CD4-positive, alpha-beta T cell treated with Interleukin-4 for 4 hours (primary cell): ENCODE measurements at places on chromosomes 3 and 15.

DNA sequence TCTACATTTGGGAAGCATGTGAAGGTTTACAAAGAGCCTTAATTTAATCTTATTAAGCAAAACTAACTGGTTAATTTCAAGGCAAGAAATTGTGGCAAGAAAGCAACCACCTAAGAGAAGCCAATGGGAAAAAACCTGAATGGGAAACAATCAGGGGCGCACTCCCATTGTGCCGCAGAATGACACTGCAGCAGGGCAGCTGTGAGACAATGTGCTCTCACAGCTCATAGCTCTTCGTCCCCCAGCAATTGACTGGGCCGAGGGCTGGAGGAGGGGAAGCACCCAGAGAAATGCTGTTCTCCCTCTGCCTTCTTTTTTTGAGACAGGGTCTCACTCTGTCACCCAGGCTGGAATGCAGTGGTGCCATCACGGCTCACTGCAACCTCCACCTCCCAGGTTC lies 93.3 kb upstream of the RAD18 start:
- no peak for DNase-seq

DNA sequence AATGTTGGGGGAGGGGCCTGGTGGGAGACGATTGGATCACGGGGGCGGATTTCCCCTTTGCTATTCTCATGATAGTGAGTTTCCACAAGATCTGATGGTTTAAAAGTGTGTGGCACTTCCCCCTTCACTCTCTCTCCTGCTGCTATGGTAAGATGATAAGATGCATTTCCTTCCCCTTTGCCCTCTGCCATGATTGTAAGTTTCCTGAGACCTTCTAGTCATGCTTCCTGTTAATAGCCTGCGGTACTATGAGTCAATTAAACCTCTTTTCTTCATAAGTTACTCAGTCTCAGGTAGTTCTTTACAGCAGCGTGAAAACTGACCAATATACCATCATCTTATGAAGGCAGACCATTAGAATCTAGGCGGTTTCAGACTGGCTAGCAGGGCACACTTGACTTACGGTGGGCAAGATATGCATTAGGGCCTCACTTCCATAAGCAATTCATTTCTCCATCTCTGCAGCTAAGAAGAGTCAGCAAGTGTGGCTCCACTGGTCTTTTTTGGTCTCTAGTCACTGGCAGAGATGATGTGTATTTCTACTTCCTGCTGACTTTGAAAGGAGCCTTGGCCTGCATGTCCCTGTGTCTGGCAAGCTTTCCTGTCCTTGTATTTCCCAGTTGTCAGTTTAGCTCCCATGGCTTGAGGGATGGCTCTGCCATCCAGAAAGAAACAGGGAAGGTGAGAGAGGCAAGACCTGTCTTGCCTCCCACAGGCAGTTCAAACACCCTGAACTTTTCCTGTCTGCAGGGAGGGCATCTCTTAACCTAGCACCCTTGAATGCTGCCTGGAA lies 109.0 kb upstream of the ADAMTS9 start:
- DNase-seq: no peak

GRCh38 chr15:88615303-88616107 lies 5.6 kb upstream of the AEN start:
- DNase-seq: no peak

DNA sequence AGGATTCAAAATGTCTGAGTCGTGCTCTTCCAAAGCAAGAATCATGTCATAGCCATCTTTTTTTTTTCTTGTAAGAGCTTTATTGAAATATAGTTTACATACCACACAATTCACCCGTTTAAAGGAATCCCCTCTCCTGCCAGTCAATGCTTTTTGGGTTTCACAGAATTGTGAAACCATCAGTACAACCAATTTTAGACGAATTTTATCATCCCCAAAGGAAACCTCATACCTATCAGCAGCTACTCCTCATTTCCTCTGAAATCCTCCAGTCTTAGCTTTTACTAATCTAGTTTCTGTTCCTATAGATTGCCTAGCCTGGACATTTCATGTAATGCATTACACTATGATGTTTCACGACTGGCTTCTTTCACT lies 39.6 kb downstream of the ADIPOQ start:
- no peak for DNase-seq

DNA sequence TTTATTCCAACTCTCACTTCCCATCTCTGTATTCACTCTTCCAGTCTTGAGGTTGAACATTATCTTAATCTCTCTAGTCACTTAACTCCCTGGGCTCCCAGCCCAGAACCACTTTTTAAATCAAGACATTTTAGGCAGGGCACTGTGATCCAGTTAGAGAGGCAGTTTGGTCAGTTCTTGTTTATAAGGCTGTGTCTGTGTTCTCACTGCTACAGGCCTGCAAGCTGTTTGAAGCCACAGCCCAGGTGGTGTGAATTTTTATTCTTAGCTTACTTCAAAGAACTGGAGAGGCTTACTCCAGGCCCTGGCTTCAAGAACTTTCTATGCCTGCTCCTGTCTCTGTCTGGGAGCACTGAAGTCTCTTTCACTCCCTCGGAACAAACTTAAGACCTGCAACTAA lies 906.1 kb downstream of the CADM2 start:
- DNase-seq: no peak

- DNase-seq: no peak
Observed at GRCh38 chr3:145159640-145160039, 1001.3 kb downstream of the PLOD2 start.

- no peak for DNase-seq
Observed at GRCh38 chr3:117305681-117306080, 596.1 kb downstream of the TUSC7 start.

DNA sequence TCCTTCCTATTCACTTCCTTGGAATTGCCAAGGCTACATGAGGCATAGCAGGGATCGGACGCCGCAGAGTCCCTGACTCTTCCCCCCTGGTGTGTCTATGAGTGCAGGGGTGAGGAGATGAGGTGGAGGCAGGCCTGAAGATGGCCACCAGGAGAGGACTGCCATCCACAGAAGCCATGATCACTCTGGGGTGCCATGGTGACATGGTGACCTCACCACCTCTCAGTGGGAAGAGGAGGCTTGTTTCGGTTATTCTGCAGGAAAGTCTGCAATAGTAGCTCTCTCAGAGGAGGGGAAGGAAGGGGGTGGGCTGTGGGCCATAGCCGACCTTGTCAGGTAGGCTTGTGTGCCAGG lies 57.0 kb upstream of the LIMD1 start:
- DNase-seq: no peak

DNA sequence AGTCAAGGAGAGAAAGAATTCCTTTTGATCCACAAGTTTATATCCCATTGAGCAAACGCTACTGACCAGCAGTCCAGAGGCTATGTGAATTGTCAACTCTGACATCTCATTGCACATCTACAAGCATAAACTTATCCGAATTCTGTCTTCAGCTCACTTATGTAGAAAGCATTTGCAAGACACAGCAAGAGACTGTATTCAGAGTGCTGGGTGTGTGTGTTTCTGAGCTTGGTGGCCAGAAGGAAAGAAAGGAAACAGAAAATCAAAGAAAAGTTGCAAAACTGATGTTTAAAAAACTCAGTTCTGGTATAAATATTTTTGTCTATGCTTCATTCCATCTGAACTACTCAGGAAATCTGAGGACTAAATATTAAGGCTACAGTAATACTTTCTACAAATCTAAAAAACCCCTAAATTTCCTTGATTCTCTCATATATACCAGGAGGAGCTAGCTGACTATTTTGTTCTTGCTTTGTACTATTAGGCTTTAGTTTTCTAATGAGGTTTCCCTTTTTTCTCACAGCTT lies 45.5 kb downstream of the LSAMP start:
- no peak for DNase-seq

- no peak for DNase-seq
Observed at GRCh38 chr15:68200016-68200861, 4.9 kb downstream of the CALML4 start.

- DNase-seq: no peak
Observed at GRCh38 chr3:181888234-181888633, 176.5 kb downstream of the SOX2 start.

DNA sequence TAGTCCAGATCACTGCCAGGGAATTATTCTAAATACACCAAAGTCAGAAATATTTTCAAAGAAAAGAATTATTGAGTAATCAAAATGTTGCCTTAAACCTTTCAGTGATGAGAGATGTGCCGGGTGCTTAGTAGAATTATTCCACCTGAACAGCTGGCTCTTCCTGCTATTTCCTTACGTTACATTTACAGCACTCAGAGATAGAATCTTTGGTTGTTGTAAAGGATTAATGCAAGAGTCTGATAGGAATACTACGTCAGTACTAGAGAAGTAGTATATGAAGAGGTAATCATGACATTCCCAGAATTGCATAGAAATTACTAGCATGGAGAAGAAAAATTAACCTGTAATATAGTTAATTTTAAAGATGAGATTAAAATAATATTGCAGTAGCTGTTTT lies 50.9 kb upstream of the ZDHHC23 start:
- no peak for DNase-seq

DNA sequence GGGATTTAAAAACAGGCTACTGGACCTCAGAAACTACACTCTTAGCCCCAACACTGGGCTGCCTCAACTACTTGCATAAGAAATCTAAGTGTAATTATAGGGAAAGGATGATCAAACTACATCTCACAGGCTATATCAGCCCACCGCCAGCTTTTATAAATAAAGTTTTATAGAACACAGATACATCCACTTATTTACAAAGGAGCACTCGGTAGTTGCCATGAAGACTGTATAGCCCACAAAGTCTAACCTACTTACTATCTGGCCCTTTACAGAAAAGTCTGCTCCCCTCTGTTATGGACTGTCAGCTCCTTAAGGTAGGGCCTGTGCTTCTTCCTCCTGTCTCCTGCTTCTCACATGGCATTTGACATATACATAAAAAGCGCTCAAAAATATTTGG lies 9.5 kb downstream of the OSBPL10 start:
- DNase-seq: no peak

DNA sequence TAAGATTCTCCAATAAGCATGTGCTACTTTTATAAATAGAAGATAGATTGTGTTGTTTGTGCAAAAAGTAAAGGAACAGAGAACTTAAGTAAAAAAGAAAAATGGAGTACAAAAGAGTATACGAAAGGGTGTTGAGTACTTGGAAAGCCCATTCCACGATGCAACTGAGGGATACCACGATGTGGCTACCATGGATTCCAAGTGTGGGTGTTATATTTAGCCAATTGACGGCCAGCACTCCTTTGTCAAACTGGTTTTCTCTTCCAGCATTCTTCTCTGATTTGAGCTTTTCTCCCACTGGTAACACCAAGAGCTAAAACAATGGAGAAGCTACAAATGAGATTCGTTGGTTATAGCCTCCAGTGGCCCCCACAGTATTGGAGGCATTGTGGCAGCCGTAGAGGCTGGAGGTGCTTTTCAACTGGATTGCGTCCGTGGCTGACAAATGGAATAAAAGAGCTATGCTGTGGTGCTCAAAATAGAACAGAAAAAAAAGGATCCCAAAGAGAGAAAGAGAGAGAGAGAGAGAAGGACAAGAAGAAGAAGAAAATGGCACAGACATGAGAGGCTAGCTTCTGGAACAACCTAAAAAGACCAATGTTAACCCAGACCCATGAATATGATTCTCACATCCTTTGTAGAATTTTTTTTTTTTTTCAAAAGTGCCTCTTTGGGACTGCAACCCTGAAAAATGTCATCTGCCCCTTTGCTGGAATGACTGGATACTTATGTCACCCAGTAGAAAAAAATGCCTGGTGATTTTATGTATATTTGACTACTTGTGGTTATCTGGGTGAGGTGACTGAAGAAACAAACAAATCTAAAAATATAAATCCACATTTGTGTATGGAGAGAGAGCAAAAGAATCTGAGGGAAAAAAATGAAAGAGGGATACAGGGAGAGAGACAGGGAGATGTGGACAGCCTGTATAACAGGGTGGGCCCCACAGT lies 345.1 kb downstream of the RORA start:
- no peak for DNase-seq

DNA sequence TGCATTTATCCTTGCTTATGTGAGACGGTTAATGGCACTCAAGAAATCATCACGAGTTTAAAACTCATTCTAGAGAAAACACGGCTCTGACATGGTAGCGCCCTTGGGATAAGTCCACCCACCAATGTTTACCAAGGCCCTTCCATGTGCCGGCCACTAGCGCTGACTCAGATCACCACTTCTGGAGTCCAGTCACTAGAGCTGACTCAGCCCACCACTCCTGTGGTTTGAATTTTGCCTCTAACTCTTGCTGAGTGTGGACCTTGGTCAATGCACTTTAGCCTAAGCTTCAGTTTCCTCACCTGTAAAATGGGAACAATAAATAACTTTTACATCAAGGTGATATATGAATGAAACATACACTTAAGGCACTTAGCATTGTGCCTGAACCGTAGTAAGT lies 358.4 kb upstream of the PROK2 start:
- DNase-seq: no peak
